Endothelial cell of coronary artery (primary cell): ENCODE measurements at places on chromosomes 6 and 20. TPM values are rescaled to one million over a fixed set of nuclear protein-coding genes. Genes with fewer than 3 reads are reported as not detected.

Gene APOM
- 0.19 and 0.54 TPM in 2 replicates for total RNA-seq

Gene CCM2L
- total RNA-seq, result 7.8 and 13.1 TPM in 2 replicates

Gene RRP36
- total RNA-seq, result 77.2 and 100.0 TPM in 2 replicates

Gene QRSL1
- 9.5 and 10.4 TPM in 2 replicates for total RNA-seq

Gene ZFP57
- 0.99 TPM in 1 of 2 replicates, not detected in the other for total RNA-seq

Gene HLA-DQA1
- not detected in 2 replicates for total RNA-seq

Gene PKHD1
- not detected in 2 replicates for total RNA-seq

Gene CAP2
- total RNA-seq, result 1.3 and 5.0 TPM in 2 replicates

Gene HSPA1L
- total RNA-seq, result 0.72 and 0.85 TPM in 2 replicates

Gene IDH3B
- 108 and 134 TPM in 2 replicates for total RNA-seq

Gene OOEP
- total RNA-seq, result not detected in 2 replicates

Gene MLIP
- total RNA-seq, result 13.5 and 16.7 TPM in 2 replicates

Gene TLDC2
- not detected in 2 replicates for total RNA-seq

Gene TUBB1
- total RNA-seq, result not detected in 2 replicates

Gene CLPSL1
- not detected in 2 replicates for total RNA-seq

Gene DEFB132
- total RNA-seq, result not detected in 2 replicates

Gene HDGFL1
- not detected in 2 replicates for total RNA-seq

Gene TCF15
- 0.09 and 0.90 TPM in 2 replicates for total RNA-seq

Gene RSPO3
- 0.90 and 1.0 TPM in 2 replicates for total RNA-seq

Gene FAM209B
- 0.18 TPM in 1 of 2 replicates, not detected in the other for total RNA-seq

Gene ARMH2
- not detected in 2 replicates for total RNA-seq

Gene SNAP91
- total RNA-seq, result not detected in 2 replicates

Gene ADTRP
- total RNA-seq, result 2.7 and 40.0 TPM in 2 replicates

Gene BEND6
- 1.1 and 1.7 TPM in 2 replicates for total RNA-seq

Gene BIRC7
- total RNA-seq, result not detected in 2 replicates

Gene SNRPB2
- total RNA-seq, result 56.6 and 62.8 TPM in 2 replicates

Gene L3MBTL3
- 37.7 and 47.0 TPM in 2 replicates for total RNA-seq

Gene MCHR2
- total RNA-seq, result not detected in 2 replicates

Gene NFATC2
- 1.1 and 1.5 TPM in 2 replicates for total RNA-seq

Gene MICA
- total RNA-seq, result 41.6 and 42.5 TPM in 2 replicates

Gene ECT2L
- not detected in 2 replicates for total RNA-seq

Gene FAM83C
- total RNA-seq, result not detected in 2 replicates

Gene CCR6
- total RNA-seq, result not detected in 2 replicates

Gene ADGRF4
- total RNA-seq, result 0.09 TPM in 1 of 2 replicates, not detected in the other

Gene DNAH8
- total RNA-seq, result under 0.01 and 0.19 TPM in 2 replicates

Gene CASS4
- not detected in 2 replicates for total RNA-seq

Gene UQCC2
- total RNA-seq, result 23.2 and 23.3 TPM in 2 replicates

Gene MAN1A1
- 19.2 and 22.7 TPM in 2 replicates for total RNA-seq

Gene SOD2
- total RNA-seq, result 125 and 171 TPM in 2 replicates
